ENCODE measurements at places on chromosomes 3 and 15.

DNA sequence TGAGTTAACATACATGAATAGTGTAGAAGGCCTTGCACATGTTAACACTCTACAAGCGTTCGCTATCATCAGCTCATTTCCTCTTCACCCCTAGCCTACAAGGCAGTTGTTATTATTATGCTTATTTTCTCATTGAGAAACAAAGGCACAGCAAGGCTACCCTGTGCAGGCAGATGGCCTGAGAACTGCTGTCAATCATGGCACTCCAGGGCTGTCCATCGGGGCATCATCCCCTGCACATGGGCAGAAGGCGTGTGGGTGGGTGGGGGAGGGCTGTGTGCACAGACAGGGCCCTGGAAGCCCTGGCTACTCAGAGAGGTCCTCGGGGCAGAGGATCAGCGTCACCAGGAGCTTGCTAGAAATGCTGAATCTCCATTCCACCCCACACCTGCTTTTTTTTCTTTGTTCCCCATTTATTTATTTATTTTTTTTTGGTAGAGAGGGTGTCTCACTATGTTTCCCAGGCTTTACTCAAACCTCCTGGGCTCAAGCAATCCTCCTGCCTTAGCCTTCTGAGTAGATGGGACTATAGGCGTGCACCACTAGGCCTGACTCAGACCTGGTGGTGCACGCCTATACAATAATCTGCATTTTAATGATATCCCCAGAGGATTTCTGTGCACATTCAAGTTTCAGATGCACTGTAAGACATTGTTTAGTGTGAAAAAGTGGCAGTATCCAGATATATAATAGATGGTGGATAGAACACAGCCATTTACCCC, 9.6 kb upstream of the ZXDC start:
- DNase-seq: no peak

- no peak for DNase-seq
Observed at GRCh38 chr3:72597756-72598195, 250.5 kb downstream of the SHQ1 start.

GRCh38 chr15:40930430-40931299, 1.5 kb downstream of the DLL4 start:
- DNase-seq: peak; percentile 53

GRCh38 chr3:149936812-149937230, 33.9 kb downstream of the PFN2 start:
- peak; percentile 11 for DNase-seq

DNA sequence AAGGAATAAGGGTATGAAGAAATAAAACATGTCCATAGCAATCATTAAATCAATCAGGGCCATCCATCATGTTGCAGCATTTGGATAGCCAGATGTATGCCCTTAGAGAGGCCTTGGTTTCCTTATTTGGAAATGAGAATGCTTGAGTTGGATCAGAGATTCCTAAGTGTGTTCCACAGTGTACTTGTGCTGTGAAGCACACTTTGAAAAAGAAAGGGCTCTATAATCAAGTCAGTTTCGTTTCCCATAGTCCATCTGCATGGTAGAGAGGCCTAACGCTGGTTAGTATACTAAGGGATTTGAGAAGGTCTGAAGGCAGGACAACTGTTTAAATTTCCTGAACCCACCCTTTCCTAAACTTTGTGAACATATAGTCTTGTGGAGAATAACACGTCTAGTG, 30.9 kb downstream of the RBMS3 start:
- DNase-seq: no peak

DNA sequence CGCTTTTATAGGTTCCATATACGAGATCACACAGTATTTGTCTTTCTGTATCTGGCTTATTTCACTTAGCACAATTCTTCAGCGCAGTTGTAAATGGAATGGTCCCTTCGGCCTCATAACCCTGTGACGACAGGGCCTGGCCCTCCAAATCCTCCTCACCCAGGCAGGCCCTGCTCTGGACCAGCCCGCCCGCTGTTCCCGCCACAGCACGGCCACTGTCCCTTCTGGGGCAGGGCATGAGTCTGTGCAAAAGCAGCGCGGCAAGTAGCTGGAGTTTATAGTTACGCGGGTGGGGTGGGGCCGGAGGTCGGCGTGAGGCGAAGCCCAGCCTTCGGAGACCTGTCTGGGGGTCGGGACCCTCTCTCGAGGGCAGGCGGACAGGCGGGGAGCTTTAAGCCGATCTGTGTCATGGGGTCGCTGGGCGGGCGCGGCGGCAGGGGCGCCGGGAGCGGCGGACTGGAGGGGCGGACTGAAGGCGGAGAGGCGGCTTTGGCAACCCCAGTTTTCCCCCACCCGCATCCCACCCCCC, 543 bp downstream of the ARPIN start:
- no peak for DNase-seq

DNA sequence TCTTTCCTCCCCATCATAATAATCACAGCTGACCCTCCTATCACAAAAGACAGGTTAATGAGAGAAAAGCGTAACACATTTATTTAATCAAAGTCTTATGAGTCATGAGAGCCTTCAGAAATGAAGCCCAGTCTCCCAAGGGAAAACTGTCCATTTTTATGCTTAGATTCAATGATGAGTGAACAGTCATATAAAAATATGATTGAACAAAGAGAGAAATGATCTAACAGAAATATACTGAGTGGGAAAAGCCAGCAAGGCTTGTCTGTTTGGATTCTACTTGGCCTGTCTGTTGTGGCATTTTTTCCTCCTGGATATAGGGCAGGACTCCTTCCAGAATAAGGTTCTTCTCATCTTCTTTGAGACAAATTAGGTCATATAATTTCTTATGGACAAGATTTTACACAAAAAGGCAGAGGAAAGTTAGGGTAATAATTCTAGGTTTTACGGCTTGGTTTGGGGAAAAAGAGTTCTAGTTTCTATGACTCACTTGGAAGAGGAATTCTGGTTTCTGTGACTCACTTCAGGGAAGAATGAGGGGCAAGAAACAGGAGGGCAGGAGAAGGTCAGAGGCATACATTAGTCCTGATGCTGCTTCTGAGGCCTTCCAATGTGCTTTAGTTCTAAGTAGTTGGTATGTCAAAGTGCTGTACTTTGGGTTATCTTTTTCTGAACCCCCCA, 534.2 kb downstream of the ZIC1 start:
- DNase-seq: no peak

- no peak for DNase-seq
Observed at GRCh38 chr15:59349680-59350420, 22.8 kb downstream of the MYO1E start.

DNA sequence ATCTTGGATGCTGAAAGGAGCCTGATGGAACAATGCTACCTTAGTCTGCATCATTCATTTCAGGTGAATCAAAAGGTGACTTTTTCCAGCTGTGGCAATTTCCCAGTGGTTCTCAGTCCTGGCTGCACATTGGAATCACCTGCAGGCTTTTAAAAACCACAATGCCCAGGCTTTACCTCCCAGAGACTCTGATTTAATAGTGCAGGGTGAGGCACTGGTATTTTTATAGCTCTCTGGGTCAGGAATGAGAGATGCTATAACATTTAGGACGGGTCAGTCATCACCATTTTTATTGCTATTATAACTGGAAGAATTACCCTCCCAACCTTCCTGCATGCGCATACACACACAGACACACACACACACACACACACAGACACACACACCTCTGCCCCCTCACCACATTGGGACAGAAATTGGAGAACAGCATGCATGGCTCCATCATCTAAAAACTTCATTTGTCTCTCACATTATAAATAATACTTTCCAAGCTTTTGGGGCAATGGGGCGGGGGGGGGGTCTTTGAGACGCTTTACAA, 41.1 kb downstream of the LARP6 start:
- no peak for DNase-seq
